ENCODE measurements at places on chromosomes 13 and 19.

GRCh38 chr13:25973576-25973975 lies 78.2 kb downstream of the SHISA2 start:
- H3K4me3 ChIP-seq: no peak overlapping the region
- H3K4me1 ChIP-seq: peaks cover 48% of the 10 kb centered on the region
- no peak overlapping the region for H3K27ac ChIP-seq

DNA sequence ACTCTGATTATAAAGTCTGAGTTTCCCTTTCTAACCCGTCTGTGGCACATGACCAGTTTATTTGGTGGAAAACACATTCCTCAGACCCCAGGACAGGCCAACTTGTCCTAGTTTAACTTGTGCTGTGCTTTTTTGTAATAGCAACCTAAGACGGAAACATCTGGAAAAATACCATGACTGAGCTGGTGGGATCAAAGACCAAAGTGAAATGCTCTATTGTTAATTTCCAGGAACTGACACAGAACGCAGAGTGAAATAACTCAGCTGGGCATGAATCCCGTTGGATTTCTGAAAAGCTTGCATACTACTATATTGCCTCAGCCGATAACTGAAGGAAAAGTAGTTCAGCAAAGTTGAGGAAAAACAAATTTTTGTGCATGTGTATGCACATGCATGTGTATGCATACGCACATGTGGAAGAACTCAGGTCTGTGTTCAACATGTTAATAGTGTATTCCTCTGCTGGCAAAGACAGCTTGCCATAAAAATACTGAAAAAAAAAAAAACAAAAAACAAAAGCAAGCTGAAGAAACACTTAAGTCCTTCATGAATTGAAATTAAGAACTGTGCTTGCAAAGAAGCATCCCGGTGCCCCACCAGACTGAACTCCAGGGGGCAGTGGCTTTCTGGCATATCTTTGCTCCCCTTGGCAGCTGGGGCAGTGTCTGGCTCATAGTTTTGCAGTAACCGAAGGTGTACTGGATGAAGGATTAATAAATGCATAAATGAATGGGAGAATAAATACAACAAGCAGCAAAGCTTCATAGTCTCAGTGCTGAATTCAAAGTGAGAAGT lies 187.8 kb downstream of the LHFPL6 start:
- H3K27ac ChIP-seq: no peak overlapping the region
- DNase-seq: no peak

GRCh38 chr13:20812890-20813289 lies 39.1 kb upstream of the EEF1AKMT1 start:
- peaks cover 4% of the 10 kb centered on the region for H3K36me3 ChIP-seq
- H3K27me3 ChIP-seq: no peaks in the 10 kb centered on the region
- H3K4me3 ChIP-seq: no peak overlapping the region
- H3K27ac ChIP-seq: no peak overlapping the region
- no peak for DNase-seq

DNA sequence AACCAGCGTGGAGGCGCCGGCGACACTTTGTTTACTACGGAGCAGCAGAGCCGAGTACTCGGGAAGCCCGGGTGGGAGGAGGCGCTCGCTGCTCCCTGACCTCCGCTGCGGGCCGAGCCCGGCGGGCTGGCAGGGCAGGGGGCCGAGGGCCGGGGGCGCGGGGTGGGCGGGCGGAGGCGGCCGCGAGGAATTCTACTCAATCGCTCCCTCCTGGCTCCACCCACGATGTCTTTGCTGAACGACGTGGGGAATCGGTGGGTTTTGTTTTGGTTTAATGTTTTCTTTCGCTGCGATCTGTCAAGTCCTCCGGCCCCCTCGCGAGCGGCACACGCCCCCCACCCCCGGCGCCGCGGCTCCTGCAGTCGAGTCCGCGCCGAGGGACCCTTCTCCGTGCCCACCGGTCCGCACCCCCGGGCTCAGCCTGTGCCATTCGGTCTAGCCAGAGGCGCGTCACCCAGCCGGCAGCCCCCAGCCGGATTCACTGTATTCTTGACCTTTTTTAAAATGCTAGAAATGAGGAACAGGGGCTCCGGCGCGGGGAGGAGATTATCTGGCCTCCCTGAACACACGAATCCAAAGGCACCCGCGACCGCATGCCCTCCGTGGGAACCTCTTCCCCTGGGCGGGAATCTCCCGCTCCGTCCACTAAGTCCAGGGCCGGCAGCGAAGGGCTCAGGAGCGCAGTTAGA lies 636 bp upstream of the FOXO1 start:
- DNase-seq: peak; percentile 51
- H3K27me3 ChIP-seq: peaks cover 10% of the 10 kb centered on the region
- H3K4me1 ChIP-seq: peaks cover 13% of the 10 kb centered on the region
- peak overlapping the region; percentile 83 for H3K27ac ChIP-seq
- H3K4me3 ChIP-seq: peak overlapping the region; percentile 76

DNA sequence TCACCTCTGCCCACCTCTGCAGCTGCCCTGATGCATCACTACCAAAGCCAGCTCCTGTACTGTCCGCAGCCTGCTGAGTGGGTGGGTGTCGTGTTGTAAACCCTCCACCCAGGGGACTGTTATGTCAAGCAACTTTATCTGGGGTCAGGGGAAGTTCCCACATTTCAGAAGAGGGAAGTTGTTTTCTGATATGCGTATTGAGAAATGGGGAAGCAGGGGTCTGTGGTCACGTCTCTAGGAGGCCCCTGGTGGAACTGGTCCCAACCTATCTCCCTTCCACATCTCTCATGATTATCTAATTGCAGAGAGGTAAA lies 31.2 kb downstream of the CLEC17A start:
- H3K36me3 ChIP-seq: peaks cover 5% of the 10 kb centered on the region

DNA sequence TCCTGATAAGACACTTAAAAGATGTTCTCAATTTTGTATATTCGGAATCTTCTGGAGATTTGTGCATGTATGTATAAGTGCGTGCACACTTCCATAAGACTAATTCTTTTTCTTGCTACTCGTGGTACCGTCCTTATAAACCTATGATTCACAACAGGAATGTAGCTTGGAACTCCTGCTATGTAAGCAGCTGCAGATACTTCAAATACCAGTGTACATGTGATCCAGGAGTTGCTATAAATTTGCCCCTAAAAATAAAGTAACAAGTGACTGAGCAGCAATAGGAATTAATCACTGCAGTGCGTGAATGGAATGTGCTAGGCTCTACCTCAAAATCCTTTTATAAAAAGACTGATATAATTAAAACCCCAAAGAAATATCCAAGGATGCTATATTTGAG lies 214.9 kb downstream of the KLF5 start:
- no peak overlapping the region for H3K27ac ChIP-seq
- peaks cover 2% of the 10 kb centered on the region for H3K4me1 ChIP-seq
- H3K4me3 ChIP-seq: no peak overlapping the region
- no peaks in the 10 kb centered on the region for H3K27me3 ChIP-seq

All from progenitor cell of endocrine pancreas (in vitro differentiated cells).